ENCODE measurements at places on chromosomes 6 and 20.

DNA sequence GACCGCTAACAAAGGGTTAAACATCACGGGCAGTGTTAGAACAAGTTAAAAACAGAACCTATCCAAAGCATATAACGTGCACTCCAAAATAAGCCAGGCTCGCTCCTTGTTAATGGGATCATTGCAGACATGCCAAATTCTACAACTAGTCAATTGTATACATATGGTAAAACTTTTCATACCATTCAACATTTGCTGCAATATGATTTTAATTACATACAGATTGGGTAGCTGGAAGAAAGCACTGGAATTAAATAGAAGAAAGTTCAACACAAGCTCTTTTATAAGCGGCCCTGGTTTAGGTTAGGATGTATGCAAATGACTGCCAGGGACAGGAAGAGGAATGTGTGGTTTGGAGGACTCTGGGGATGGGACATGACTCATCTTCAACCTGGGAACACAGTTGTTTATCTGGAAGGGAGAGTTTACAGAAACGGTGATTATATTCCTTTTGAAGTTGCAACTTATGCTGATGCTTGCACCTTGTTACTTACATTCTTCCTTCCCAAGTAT, 62.5 kb upstream of the TIAM2 start:
- no peak for DNase-seq

DNA sequence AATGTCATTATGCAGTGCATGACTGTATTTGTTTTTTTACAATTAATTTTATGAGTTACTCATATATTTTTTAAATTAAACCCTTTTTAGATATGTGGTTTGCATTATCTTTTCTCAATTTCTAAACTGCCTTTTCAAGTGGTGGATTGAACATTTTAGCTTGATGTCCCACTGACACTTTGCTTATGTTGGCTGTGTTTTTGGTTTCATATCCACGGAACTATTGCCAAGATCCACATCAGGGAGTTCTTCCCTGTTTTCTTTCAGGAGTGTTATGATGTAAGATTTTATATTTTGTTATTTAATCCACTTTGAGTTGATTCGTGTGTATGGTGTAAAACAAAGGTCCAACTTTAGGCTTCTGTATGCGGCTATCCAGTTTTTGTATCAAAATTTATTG, 1144.9 kb upstream of the EYS start:
- no peak for DNase-seq

- DNase-seq, result no peak
Observed at GRCh38 chr6:27547157-27548075, 74.5 kb upstream of the ZNF184 start.

DNA sequence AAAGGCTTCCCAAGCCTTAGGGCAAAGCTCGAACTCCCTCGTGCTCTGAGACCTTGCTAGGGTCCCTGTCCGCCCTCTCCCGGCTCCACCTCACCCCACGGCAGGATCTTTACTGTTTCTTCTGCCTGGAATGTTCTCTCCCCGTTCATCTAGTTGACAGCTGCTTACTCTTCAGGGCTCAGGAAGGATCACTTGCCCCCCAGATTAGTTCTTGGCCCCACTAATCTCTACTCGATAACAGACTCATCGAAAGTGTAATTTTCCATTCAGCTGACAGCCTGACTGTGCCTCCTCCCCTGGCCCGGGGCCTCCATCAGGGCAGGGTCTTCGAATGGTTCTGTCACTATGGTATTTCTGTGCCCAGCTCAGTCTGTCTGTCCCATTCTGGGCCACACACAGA, 3.1 kb downstream of the MAP1LC3A start:
- DNase-seq, result no peak

- DNase-seq, result no peak
Observed at GRCh38 chr6:158048589-158048988, 66.9 kb downstream of the SYNJ2 start.

DNA sequence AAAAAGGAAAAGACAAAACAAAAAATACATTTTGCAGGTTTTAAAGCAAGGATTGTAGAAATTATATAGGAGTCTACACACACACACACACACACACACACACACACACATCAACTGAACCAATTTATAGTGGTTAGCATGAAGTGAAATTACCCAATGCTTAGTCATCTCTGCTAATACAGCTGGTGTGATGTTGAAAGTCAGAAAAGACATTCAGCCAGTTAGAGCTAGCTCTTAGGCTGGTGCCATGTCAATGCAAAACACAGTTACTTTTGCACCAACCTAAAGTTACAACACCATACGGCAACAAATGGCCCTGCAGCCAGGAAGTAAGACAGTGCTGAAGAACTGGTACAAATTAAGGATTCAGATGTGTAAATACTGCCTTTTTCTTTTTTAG, 15.2 kb downstream of the FAM210B start:
- DNase-seq, result no peak

- no peak for DNase-seq
Observed at GRCh38 chr6:16759181-16759645, 2.0 kb downstream of the ATXN1 start.

- no peak for DNase-seq
Observed at GRCh38 chr6:110784610-110784979, 30.7 kb downstream of the CDK19 start.

GRCh38 chr6:32255199-32256153, 31.6 kb upstream of the NOTCH4 start:
- DNase-seq, result no peak

DNA sequence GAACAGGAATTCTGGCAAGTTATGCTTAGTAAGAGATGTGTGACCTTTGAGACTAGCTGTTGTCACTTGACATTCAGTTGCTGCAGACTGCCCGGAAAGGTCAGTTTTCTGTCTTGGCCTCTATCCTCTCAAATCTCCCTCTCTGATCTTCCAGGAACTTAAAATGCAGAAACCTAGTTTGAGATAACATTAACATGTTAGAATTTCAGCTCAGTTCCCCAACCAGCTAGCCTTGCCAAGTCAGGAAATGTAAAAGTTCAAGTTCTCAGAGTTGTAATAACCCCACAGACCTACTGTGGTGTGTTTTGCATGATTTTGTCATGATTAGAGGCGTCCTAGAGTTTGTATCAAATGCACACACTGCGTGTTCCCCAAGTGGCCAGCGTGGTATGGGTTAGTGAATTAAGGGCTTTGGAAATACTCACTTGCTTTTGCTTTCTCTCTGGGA, 46.6 kb downstream of the DUSP22 start:
- DNase-seq, result no peak

DNA sequence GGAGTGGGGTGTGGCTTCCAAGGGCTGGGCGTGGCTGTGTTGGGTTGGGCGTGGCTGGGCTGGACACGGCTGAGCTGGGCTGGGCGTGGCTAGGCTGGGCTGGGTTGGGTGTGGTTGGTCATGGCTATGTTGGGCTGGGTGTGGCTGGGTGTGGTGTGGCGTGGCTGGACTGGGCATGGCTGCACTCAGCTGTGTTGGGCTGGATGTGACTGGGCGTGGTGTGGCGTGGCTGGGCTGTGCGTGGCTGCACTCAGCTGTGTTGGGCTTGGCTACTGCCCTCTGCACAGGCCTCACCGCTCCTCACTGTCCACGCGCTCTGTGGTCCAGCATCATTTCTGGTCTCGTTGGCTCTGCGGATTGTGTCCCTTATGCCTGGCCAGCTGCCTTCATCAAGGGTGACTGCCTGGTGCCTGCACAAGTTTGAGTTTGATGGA, 43.5 kb upstream of the SLCO4A1 start:
- no peak for DNase-seq

- no peak for DNase-seq
Observed at GRCh38 chr20:62377615-62378178, 9.2 kb upstream of the RPS21 start.

GRCh38 chr20:52039790-52040189, 151.8 kb downstream of the ZFP64 start:
- no peak for DNase-seq

- DNase-seq, result no peak
Observed at GRCh38 chr6:43061861-43062260, 2.4 kb downstream of the KLC4 start.

DNA sequence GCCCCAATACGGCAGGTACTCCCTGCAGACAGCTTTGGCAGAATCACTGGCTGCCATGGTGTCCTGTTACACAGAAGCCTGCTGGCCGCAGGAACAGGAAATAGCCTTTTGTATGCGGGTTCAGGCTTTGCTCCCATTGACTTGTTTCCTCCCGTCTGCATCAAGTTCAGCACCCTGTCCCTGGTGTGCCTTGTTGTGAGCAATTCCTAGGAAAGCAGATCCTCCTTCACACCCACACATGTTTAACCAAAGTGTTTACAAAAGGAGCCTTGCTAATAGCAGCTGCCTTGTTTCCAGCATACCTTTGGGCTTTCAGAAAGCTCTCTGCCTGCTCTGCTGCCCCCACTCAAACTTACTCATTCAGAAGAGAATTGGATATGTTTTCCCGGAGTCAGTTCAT, 127.2 kb upstream of the SUPT3H start:
- no peak for DNase-seq

DNA sequence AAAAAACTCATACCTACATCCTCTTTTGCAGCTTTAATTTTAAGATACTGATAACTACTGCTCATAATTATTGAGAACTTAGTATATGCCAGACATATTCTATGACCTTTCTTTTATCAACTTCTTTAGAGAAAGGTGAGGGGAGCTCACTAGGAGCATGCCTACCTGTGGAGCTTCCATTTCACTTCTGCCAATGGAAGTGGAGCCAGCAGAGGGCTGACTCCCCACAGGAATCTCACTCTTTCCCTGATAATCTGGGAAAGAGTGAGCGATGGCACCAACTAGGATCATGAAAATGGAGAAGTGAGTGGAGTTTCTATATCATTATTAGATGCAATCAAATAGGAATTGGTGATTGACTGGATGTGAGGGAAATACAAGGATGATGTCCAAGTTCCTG, 484.9 kb downstream of the LMBRD1 start:
- no peak for DNase-seq

DNA sequence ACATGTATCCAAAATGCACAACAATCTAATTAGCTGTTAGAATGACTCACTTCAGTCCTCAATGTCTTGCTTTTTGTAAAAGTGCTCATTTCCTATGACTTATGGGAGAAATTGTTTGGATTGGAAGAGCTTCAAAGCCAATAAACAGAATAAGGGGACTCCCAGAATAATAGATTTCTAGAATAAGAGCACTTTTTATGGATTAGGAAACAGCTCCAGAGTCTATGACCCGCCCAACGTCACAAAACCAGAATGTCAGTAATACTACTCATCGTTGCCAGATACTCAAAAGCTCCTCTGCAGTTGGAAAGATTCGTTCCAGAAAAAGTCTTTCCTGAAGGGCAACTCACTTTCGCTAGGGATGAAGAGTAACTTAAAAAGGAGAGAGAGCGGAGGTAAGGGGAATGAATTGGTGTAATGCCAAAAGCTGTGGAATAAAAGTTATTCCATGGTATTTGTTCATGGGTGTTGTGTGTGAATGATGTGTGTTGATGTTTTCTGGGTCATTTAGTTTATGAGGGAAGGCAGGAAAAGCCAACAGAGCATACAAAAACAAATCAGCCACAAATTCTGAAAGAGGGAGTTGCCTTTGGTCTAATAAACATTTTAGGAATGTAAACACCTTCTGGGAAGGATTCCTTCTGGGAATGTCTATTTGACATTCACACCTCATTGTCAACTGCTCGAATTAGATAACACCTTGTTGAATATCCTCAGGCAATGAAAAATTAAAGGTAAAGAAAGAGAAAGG, 64.6 kb downstream of the SYNE1 start:
- no peak for DNase-seq

DNA sequence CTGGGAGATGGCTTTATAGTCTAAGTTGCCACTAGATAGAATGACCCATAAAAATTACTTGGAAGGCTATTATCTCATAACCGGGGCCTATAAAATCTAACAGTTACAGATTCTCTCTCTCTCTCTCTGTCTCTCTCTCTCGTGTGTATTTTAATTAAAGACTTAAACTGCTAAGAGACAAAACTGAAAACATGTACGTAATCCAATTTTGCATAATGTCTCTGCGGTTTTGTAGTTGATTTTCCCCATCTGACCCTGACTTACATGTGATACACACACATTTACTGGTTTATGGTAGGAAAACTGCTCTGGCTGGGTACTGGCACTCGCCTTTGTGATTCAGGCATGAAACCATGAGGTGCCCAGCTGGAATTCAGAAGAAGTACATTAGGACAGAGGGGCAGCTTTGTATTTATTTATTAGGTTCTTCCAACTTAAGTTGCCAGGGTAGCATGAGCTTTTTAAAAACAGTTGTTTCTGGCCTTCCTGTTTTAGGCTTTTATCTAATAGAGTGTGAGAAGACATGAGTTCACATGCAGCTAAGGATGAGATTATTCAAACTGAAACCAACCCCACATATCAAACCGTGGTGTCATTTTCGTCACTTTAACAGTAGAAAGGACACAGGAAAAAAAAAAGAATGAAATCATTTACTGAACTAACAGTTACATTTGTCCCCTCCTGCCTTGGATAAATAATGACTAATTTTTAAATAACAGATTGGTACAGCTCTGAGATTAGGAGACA, 182.5 kb downstream of the GMPR start:
- no peak for DNase-seq

DNA sequence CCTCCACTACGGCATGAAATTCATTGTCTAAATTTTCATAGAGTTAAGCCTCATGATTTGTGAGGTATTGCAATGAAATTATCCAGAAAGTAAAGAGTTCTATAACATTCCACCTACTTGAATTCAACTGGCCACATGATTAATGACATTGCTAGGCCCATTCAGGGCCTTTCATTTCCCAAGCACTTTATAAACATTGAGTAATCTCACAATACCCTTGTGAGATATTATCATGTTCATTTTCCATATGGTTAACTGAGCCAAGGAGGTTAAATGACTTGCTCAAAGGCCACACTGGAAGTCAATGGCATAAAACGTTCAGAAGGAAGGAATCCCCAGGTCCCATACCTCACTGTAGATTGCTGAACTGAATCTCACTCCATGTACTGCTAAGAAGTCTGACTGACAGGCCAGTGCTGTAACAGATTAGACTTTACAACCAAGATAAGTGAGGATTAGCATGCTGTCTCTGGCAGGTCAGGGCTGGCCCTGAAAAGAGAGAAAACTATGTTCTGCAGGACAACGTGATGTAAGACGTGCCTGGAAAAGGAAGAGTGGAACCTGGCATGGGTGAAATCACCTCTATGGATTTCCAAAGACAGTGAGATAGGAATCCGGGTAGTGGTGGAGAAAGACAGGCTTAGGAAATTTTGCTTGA, 75.9 kb upstream of the SPACA1 start:
- no peak for DNase-seq

DNA sequence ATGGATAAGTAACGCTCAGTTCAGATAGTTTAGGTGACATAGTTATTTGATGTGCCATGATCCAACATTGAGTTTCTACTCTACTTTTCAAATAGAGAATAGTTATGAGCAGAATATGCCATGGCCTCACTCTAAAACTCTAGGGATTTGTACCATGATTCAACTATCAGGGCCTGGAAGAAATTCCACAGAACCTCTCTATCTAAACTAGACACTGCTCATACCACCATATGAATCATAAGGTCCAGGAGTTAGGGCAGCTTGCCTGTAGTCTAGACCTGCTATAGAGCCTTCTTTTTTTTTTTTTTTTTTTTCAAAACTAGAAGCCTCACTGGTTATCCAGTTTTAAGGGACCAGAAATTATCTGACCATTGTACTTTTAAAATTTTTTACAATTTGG, 571.8 kb upstream of the IMPG1 start:
- DNase-seq, result no peak

Data from NCI-H1417 treated with DMSO at 0.1 percent for 48 hours (cell line).